ENCODE measurements at places on chromosomes 4 and X.

DNA sequence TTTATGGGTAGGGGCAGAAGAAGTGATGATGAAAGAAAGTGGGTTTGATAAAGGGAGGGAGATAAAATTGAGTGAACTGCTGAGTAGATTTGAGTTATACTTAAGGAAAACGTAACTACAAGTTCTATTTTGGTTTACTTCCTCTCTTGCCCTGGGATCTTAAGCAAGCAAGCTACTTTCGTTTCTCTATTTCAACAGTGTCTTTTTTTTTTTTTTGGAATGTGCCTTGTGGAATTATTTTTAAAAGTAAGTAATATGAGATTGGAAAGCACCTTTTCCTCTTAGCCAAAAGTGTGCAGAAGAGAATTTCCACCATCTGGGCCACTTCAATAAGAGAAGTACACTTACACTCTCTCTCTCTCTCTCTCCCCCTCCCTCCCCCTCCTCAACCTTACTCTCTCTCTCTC lies 16.0 kb upstream of the C4orf36 start:
- no peak for DNase-seq

- no peak for DNase-seq
Observed at GRCh38 chr4:107044170-107044569, 8.1 kb upstream of the DKK2 start.

DNA sequence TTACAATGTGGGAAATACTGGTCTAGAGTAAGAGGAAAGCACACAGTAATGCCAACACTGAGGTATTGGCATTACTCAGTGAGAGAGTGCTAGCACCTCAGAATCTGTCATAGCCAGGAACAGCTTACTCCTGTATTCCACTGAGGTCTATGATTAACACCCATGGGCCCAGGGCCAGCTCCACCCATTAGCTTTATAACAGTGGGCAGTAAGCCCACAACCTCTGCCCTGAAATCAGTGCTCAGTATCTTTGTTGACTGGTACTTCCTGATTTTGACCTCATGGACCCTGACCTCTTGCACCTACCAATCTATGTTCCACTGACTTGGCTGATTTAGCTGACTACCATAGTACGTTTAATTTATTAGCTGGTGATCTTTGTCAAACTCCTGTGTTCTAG lies 56.1 kb downstream of the LANCL3 start:
- no peak for DNase-seq

GRCh38 chr4:70313736-70314135 lies 21.0 kb upstream of the CABS1 start:
- no peak for DNase-seq

- DNase-seq, result no peak
Observed at GRCh38 chr4:169047956-169048355, 37.9 kb upstream of the CBR4 start.

DNA sequence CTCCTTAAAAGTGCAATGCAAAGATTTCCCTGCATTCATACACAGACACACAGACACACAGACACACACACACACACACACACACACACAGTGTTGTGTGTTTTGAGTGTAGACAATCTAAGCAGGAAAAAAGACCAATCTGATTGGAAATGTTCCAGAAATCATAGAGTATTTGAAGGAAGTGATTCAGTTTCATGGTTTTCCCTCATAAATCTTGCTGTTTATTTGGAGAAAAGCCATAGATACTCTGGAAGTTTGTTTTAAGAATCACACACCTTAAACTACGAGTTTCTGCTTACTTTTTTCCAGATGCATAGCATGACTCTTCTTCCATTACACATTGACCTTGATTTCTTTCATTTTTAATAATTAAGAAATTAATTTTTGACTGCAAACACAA lies 298.5 kb upstream of the BMP3 start:
- DNase-seq, result no peak

DNA sequence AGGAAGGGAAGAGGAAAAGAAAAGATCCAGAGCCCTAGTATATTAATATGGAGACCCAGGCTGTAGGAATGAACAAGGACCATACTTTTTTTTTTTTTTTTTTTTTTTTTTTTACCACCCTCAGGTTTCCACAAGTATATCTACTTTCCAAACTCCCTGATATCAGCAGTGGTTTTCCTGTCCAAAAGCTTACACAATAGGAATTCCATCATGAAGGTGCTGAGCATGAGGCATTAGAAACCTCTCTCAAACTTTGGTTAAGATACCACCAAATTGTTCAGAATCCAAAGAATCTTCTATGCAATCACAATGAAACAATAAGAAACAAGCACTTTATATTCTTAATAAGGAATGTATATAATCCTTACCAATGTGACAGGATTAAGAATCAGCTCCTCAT lies 26.5 kb downstream of the RPS6KA3 start:
- no peak for DNase-seq

DNA sequence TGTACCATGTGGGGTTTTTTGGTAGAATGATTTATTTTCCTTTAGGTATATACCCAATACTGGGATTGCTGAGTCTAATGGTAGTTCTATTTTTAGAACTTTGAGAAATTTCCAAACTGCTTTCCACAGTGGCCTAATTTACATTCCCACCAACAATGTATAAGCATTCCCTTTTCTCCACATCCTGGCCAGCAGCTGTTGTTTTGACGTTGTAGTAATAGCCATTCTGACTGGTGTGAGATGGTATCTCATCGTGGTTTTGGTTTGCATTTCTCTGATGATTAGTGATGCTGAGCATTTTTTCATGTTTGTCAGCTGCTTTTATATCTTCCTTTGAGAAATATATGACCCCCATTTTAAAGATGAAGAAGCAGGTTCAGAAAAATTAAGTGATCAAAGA lies 153.7 kb downstream of the CBR4 start:
- DNase-seq, result no peak

DNA sequence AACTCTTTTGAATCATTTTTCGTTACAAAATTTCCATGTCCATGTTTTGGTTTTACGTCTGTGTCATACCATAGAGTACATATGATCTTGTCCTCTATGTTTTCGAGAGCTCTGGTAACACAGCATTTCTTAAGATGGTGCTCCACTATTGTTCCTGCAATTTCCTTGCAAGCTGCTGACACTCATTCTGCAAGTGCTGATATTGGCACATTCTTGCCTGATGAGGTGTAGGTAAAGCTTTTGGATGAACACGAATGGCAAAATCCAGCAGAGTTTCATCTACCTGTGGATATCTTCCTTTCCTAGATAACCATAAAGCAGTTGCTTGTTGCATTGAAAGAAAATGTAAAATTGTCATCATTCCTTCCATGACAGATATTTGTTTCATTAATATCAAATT lies 41.3 kb downstream of the MAGEB17 start:
- no peak for DNase-seq

DNA sequence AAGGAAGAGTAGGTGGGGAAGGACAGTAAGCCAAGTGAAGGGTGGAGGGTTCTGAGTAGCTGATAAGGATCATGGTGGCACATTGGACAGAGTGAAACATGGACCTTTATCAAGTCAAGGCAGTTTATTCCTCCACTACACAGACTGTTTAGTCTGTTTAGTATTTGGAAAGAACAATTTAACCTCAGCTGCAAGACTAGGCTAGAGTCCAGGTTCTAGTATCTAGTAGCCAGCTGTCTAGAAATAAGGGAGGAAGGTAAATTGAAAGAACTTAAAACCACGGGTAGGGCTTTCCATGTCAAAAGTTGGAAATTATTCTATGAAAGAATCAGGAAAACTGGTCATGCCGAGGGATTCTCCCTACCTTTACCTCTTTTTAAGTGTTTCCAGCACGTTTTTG lies 140.1 kb upstream of the MED14 start:
- DNase-seq, result no peak

GRCh38 chr4:33780952-33781791 lies 2463.1 kb downstream of the ARAP2 start:
- DNase-seq, result no peak

DNA sequence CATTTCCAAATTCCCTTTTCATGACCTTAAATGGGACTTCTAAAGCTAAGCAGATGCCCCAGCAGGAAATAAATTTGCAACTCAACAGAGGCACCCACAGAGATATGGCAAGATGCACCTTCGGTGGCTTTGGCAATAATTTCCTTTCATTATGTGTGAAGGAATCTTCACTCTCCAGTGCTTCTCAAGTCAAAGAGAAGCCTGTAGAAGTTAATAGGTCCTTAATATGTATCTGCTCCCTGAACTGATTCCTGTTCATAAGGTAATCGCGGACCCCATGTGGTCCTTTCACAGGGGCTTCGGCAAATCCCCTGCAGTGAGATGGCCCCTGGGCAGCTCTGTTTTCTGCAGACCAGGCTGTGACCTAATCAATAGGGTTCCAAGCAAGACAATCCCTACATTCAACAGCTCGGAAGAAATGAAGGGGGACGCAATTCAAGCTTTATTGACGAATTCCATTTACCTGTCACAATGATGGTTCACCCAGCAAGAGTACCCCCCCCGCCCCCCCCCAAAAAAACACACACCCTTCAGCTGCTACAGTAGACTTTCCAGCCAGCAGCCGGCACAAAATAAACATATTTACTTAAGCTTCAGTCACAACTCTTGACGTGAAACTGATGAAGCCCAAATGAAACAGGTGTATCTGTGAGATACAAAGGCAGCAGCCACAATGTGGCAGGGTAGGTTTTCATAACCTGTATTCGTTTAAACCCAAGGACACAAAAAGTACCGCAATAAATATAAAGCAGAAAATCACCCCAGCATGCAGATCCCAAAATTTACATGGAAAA lies 35.3 kb downstream of the FAT1 start:
- no peak for DNase-seq

DNA sequence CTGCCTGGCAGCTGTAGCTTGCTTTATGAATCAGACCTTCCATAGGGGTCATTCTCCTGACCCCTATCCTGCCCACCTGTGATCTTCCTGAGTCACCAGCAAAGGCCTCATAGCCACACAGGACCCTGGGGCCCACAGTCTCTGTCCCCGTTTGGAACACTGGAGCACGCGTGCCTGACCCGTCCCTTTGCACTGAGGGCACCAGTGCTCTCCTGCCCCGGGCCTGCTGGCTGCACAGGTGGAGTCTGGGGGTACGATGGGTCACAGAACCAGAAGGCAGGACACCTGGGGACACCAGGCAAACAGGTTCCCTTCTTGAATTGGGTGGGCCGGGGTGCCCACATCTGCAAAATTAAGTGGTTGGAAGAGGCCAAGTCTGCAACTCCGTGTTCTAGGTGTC lies 97.2 kb downstream of the CPZ start:
- no peak for DNase-seq

- no peak for DNase-seq
Observed at GRCh38 chr4:61984260-61984909, 784.3 kb downstream of the ADGRL3 start.

GRCh38 chr4:176001151-176002006 lies 64.3 kb upstream of the WDR17 start:
- DNase-seq, result no peak

- DNase-seq, result no peak
Observed at GRCh38 chr4:2712261-2712842, 43.8 kb downstream of the TNIP2 start.

DNA sequence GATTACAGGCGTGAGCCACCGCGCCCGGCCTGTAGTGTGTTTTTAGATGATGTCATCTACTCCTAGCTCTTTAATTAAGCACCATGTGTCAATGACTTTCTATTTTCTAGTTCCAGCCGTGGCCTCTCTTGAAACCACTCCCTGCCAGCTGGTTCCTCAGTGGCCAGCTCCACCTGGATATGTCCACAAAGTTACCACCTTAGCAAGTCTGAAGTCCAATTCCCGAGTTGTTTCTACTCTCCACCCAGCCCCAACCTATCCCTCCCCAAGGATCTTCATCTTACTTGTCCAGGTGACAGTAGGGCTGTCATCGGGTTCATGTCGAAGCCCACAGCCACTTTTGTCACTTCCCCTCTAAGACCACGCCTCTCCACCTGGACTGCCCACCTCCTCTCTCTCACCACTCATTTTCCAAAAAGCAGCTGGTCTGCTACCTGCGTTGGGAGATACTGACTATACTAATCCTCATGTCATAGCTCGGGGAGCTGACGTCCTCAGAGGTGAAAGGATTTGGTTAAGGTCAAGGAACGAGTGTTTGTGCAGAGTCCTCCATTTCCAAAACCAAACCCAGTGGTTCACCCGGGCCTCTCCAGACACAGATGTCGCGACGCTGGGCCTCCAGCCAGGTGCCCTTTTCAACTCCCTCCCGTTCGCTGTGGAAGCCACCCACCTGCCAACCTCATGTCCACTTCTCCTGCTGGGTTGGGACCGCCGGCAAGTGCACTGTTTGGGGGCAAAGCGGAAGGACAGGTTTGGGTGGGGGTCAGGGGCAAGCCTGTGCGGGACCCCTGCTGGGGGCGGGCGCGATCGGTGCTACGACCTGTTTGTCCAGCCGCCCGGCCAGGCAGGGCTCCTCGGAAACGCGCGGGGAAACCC lies 704 bp downstream of the FAM3A start:
- peak; percentile 7 for DNase-seq

- DNase-seq, result no peak
Observed at GRCh38 chrX:10048076-10048475, 80.9 kb downstream of the CLDN34 start.

- DNase-seq, result no peak
Observed at GRCh38 chr4:177393236-177393635, 49.0 kb downstream of the AGA start.

DNA sequence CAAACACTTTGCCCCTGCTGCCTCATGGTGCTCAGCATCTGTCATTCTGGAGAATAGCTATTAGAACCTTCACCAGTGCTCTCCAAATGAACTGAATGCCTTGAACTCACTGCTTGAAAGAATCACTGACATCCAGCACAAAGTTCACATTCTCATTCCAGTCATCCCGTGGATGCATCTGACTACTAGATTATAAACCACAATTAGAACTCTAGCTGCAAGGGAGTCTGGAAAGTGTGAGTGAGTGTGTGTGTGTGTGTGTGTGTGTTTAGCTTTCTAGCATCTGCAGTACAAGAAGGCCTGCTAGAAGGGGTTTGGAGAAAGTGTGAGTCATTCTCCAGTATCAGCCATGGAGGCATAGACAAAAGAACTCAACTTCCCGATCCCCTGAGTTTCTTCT lies 71.3 kb upstream of the DYNLT3 start:
- no peak for DNase-seq

DNA sequence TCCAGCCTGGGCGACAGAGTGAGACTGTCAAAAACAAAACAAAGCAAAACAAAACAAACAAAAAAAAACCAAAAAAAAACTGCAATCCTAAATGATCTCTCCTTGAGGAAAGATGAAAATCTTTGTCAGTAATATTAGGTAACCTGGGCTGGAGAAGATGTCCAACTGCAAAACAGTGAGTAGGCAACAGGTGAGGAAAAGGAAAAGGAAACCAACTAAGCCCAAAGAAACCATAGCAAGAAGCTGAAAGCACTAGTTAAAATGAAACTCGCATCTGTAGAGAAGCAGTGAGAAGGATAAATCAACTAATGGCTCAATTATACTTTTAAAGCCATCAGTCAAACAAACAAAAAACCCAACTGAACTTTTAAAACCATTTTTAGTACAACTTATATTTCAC lies 54.2 kb downstream of the ENOX2 start:
- no peak for DNase-seq

- no peak for DNase-seq
Observed at GRCh38 chrX:136210243-136210642, 41.0 kb downstream of the MAP7D3 start.

GRCh38 chr4:163595580-163595979 lies 101.1 kb downstream of the TMA16 start:
- no peak for DNase-seq

GRCh38 chr4:6465955-6466354 lies 6.5 kb downstream of the PPP2R2C start:
- no peak for DNase-seq

- no peak for DNase-seq
Observed at GRCh38 chrX:46628460-46629371, 55.2 kb downstream of the CHST7 start.

GRCh38 chrX:87580862-87581261 lies 63.3 kb downstream of the KLHL4 start:
- no peak for DNase-seq

GRCh38 chrX:12229986-12230385 lies 91.7 kb downstream of the FRMPD4 start:
- DNase-seq, result no peak
